SW 1271 (cell line): ENCODE measurements at places on chromosomes 4 and X.

DNA sequence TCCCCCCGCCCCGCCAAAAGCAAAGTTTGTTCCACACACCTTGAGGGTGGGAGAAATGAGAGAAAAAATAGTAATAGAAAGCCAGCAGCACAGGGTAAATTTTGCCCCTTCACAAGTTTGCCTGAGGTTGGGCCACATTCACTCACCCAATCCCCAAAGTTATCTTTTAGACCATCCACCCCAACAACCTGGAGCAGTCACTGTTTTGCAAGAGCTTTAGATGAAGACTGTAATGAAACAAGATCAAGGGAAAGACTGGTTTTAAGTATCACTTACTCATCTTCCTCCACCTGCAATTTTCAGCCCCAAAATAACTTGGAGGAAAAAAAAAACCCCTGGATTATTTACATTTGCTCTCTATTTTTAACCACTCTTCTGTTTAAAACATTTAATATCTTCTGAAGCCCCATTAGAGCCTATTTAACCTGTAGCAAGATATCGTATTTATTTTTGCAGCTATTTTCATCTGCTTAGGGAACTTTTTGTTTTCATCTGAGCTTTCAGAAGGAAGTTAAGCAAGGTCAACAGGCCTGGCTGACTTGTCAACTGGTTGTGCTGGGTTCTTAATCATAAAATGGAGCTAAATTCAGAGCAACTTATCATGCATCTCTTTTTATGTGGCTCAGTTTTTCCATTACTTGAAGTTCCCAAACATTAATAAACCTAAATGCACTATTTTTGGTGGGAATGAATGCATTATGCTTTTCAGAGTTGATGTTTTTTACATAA is 24.6 kb upstream of the TBL1X start:
- DNase-seq = no peak

DNA sequence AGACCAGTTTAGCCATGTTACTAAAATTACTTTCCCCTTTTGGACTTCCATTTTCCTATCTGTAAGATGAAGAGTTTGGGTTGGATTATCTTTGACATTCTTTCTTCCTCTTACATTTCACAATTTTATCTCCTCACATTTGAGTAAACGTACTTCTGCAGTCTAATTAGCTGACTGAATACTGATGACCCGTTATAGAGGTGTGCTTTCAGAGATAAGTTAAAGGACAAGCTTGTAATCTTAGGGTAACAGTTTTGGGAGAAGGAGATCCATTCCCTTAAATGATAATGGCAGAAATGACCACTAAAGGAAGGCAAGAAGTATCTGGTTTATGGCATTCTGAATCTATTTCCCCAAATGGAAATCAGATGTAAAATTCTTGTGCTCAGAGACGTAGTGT is 222.6 kb upstream of the FTHL17 start:
- DNase-seq = no peak

- no peak for DNase-seq
These were observed 117.9 kb downstream of the COL25A1 start for GRCh38 chr4:109184491-109184961.

DNA sequence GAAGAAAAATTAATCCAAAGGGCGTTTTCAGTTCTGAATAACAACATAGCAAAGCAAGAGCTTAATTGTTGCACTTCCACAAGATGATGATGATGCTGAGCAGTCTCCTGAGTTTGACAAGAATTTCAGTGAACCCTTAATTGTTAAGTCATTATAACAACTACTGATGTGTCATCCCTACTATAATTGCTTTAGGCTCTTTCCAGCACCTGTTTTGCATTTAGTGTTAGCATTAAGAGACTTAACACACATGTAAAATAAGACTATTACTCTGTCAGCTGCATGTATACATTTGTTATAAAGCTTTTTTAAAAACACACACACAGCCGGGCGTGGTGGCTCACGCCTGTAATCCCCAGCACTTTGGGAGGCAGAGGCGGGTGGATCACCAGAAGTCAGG is 37.9 kb upstream of the GALNT7 start:
- DNase-seq = no peak

- DNase-seq = no peak
These were observed 145.1 kb downstream of the NHS start for GRCh38 chrX:17520016-17520615.

DNA sequence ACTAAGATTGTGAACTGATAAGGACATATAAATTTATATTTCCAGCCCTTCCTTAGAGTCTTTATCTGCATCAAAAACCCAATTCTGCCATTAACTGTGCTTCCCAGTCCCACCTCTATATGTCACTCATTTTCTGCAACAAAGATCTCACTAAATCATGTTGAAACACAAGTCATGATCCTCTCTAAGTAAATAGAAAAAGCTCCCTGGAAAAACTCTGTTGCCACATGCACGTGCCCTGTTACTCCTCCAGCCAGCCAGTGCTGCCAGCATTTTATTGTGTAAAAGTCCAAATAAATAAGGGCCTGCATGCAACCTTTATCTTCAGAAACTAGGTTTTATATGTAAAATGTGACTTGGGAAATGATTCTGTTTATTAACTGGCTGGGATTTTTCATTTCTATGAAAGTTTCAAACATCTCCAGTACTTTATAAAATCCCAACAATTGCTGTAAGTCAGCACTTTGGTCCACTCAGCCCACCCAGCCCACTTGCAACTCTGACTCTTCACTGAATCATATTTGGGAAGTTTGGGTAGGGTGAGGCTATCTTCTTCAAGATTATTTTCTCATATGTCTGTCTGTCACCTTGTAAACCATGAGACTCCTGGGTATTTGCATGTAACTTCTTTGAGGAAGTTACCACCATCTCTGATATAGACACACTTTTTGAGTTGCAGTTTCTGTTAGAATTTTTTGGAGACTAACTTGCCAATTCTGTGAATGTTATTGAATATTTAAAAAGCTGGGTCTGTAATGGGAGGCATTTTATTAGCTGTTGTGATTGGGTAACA is 40.0 kb upstream of the SMARCA5 start:
- no peak for DNase-seq

GRCh38 chr4:69894186-69894585 is 34.2 kb upstream of the SULT1E1 start:
- DNase-seq = no peak

GRCh38 chrX:130120746-130121504 is 10.6 kb upstream of the ELF4 start:
- no peak for DNase-seq

GRCh38 chrX:23383411-23383810 is 48.8 kb downstream of the PTCHD1 start:
- no peak for DNase-seq

GRCh38 chr4:1030031-1030430 is 18.6 kb downstream of the FGFRL1 start:
- DNase-seq = no peak

DNA sequence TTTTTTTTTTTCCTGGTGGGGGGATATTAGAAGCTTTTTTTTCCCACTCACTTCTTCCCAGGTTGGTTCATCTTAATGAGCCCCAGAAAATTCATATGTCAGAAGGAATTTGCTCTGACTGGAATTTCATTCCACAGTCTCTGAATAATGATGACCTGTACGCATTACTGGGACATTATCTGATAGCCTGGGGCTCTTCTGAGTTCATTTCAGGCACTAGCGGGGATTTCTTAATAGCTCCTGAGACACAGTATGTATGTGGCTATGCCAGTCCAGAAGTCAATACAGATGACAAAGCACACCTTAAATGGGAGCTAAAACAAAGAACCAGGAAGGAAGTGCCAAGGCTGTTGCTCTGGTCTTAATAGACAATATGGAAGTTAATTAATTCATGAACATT is 295.2 kb upstream of the IGFBP7 start:
- DNase-seq = peak; percentile 5

- DNase-seq = no peak
These were observed 330.2 kb downstream of the HS3ST1 start for GRCh38 chr4:11098461-11098860.

DNA sequence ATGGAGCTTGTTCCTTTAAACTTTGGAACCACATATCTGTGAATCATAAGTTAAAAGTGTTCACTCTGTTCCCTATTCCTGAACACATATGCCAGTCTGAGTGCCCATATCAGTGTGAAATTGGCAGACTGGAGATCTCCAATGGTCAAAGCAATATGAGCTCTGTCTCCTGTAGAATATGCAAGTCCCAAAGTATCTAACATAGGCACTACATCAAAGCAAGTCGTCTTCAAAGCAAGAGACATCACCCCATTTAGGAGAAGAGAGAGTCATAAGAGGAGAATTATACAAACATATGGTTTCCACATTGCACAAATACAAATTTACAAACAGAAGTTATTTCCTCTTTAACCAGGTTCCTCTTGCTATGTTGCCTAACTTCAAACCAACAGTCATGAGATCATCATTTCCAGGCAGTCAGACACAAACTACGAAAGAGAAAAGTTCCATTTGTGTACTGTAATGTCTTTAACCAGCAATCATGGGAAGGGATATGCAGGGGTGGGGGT is 9.9 kb upstream of the GK start:
- no peak for DNase-seq

- no peak for DNase-seq
These were observed 134.6 kb downstream of the ARSF start for GRCh38 chrX:3175659-3176438.

DNA sequence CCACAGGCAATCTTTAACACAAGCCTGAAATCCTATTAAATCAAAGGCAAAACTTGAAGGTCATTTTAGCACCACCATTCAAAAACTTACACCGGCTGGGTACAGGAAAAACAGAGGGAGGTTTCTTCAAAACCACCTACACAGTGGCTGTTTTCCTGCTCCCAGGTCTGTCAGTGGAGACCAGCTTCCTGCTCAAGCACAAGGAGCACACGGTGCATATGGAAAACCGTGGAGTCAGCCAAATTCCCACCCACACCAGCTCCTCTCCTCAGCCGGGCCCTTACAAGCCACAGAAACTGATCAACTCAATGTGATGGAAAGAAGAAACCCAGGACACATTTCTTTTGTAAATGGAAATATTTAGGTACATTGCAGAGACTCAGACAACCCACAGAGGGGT is 14.3 kb upstream of the FAM241A start:
- no peak for DNase-seq

- no peak for DNase-seq
These were observed 21.9 kb downstream of the INTS12 start for GRCh38 chr4:105686571-105686970.

DNA sequence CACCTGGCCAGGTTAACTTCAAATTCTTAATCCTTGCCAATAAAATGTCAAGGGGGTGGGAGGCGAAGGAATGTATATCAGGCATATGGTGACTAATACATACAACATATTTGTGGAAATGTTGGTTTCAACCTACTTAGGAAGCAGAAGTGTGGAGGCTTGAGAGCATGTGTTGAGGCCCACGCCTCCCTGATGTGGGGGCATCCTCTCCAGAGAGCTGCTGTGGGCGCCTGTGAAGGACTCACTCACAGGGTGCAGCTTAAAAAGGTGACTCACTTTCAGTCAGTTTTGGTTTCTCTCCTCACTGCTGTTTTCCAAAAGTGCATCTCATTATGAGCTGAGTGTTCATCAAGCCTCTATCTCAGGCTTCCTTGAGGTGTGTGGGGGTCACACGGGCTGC is 27.5 kb downstream of the LNX1 start:
- DNase-seq = no peak

DNA sequence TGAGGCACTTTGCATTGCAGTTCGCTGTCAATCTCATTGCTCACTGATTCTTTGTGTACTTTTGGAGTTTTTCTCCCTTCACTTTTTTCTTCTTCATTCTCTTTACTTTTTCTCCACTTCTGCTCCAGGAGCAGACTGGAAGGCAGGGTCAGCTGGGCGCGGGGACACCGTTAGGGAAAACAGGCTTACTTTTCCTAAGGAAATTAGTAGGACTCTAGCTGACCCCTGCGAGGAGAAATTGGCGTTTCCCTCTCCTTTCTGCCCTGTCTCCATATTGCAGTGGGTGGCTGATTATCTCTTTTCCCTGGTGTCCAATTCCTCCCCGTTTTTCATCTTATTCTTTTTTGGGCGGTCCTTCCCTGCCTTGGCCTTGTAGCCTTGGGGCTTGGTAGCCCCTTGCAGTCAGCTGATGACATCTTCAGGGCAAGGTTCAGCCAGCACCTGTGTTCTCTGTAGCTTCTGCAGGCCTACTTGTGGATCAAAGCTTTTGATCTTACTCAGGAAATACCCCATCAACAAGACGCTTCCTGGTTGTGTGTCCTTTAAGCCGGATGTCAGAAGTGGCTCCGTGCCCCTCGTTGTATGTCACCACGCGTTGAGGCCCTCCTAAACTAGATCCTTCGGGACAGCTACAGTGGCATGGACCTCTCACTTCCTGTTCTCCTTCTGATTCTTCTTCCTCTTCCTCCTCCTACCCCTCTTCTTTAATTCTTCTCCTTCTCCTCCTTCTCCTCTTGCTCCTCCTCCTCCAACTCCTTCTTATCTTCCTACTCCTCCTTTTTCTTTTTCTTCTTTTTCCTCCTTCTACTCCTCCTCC is 36.1 kb downstream of the NBDY start:
- no peak for DNase-seq

GRCh38 chr4:146582864-146583263 is 55.8 kb upstream of the POU4F2 start:
- DNase-seq = no peak

DNA sequence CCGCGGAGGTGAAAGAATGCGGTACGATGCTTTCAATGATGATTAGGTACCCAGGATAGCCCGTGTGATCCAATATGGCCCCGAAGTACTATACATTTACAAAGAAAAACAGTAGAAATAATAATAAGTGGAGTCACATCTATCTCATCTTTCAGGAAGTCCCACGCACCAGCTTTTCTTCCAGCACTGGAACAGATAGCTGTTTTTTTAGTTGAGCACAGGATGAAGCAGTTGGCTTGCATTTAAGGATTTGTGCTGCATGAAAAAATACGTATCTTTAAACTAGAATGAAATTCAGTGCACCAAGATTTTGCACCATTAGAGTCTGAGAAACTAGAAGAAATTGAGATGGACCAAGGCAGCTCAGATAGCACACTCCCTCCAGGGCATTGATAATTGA is 44.1 kb downstream of the SMIM20 start:
- no peak for DNase-seq

DNA sequence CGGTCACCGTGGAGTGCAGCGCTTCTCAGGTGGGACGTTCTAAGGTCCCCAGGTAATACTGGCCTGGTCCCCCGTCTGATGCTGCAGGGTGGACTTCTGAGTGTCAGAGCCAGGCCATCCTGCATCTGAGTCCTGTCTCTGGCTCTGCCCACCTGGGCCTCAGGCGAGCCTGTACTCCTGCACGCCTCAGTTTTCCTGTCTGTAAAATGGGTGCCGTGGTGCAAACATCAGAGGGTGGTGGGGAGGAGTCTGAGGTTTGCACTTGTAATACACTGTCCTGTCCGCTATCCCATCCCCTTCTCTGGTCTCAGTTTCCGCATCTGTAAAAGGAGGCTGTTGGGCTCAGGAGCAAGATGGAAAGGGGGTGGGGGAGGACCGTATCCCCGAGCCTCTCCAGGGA is 41.3 kb downstream of the SORCS2 start:
- DNase-seq = no peak

DNA sequence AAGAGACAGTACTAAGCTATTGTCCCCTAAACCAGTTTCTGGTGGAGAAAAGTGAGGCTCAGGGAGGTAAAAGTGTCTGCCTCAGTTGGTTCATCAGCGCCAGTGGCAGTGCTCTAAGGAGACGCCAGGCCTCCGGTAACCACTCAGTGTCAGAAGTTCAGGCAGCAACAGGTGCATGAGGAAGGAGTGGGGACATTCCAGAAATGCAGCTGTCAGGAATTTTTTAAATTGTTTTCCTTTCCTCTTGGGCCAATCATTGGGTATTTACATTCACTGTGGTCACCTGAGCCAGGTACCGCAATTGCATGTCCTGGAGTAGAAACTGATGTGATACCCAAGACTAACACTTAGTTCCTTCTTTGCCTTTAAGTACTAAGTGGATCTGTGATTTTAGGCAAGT is 40.2 kb upstream of the HS3ST1 start:
- DNase-seq = no peak

GRCh38 chr4:106986486-106986885 is 49.6 kb downstream of the DKK2 start:
- DNase-seq = no peak
